ENCODE measurements at places on chromosomes 2 and 18.

GRCh38 chr2:128639693-128640092 is 321.0 kb upstream of the HS6ST1 start:
- DNase-seq = no peak

DNA sequence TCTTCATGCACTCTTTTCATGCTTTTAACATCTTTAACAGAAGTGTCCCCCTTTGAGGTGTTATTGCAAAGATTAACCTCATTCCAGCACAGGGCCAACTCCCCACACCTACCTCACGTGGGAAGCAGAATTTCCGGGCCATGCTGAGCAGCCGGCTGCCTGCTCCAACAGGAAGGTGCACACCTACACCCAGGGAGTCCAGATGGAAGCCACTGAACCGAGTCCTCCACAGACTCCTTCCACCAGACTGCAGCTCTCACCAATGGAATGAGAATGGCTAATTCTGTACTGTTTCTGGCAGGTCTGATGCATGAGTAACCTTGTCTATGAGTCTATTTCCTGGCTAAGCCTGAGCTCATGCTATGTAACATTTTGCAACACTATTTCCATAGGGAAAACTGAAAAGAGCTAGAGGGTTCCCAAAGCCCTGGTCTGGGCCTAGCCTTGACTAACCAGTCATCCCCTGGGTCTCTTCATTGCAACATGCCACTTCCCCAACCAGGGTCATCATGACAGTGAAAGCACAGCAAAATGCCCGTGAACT is 11.0 kb downstream of the ERFE start:
- no peak for DNase-seq

GRCh38 chr2:184004948-184005672 is 593.2 kb upstream of the ZNF804A start:
- DNase-seq = no peak

DNA sequence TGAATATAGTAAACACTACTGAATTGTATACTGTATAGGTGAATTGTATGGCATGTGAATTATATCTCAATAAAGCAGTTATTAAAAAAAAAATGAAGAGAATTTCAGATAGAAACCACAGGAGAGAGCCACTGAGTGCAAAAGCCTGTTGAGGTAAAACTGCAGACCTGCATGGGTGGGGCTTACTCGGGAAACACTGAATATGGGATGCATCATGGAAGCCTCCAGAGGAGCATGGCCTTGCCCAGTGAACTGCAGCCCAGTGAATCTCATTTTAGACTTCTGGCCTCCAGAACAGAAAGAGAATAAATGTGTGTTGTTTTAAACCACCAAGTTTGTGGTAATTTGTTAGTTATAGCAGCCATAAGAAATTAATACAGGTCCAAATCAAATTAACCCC is 15.7 kb downstream of the GPATCH11 start:
- no peak for DNase-seq

DNA sequence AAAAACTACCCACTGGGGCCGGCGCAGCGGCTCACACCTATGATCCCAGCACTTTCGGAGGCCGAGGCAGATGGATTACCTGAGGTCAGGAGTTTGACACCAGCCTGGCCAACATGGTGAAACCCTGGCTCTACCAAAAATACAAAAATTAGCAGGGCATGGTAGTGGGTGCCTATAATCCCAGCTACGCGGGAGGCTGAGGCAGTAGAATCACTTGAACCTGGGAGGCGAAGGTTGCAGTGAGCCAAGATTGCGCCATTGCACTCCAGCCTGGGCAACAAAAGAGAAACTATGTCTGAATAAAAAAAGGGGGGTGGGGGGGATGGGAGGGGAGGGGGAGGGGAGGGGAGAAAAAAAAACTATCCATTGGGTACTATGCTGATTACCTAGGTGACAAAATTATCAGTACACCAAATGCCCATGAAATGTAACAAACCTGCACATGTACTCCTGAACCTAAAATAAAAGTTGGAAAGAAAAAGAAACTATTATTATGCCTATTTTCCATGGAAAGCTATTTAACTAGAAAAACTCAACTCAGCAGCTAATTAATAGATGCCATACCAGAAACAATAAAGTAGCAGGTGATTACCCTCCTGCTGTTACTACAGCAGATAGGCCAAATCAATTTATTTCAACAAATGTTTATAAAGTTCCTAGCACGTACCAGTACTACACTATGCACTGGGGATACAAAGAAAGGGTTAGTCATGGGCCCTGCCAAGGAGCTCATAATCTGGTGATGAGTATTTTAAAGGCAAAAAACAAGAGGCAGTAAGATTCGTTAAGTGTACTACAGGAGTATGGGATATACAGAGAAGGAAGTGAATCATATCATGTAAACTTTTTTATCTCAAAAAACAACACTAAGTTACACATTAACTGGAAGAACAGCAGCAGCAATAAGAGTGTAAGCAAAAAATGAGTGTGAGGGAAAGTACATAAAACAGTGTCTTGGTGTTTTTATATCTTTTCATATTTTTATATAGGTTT is 112.8 kb upstream of the SLC39A10 start:
- DNase-seq = no peak

DNA sequence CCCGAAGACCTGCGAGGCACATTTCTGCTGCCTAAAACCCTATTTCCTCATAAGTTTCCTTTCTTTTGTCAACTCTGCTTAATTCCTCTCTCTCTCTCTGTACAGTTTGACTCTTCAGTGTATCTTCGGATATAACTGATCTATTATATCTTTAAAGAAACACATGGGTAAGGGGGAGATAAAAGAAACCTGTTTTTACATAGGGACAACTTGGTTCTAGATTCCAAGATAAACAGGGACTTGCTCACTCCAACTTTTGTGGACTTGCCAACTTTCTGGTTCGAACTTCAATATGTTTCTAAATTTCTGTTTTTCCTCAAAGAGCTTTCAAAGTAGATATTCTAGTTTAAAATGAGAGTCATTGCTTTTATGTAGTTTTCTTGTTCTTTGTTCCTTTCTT is 182.7 kb upstream of the EPC2 start:
- DNase-seq = no peak

- DNase-seq = no peak
Measured at GRCh38 chr18:11944252-11944651, 36.1 kb upstream of the MPPE1 start.

DNA sequence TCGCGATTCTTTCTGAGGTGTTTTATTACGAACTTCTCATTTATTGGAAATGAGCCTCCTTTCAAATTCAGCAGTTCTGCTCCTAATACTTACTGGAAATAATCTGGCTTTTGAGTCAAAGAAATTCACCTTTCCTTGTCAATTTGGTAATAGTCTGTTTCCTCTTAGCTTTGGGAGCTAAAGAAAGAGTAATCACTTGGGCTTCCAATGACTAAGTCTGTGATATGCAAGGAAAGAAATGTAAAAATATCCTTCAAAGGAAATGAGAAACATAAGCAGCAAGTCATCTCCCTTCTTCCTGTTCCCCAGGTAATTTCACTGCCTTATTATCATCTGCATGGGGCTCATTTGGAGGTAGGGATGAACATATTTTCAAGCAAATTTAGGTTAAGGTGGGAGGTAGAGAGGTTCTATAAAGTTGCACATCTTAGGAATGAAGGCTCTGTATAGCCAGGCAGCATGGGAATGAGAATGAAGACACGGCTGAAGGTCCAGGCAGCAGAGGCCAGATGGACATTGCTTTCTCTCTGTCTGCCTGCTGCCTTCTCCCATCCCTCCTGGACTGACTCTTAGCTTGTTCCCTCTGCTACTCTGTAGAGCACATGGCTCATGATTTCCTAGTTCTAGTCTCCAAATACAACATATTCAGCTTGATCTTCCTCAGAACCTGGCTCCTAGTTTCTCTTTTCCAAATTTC is 1.0 kb downstream of the SPP2 start:
- no peak for DNase-seq

DNA sequence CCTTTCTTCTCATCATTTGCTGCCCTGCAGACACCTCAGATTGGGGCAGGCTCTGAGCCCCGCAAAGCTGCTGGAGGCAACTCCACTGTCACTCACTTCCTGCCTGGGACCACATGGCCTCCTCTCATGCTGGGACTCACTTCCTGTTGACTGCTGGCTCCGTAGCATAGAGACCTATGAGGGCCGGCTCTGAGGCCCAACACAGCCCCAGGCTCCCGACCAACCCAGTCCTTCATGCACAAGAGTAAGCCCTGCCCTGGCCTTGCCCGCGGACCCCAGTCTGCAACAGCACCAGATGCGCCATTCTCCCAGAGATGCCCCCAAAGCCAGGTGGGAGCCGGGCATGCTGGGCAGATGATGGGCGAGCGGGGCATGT is 55.7 kb downstream of the DNMT3A start:
- no peak for DNase-seq

GRCh38 chr2:37610638-37611289 is 60.7 kb downstream of the CDC42EP3 start:
- no peak for DNase-seq

DNA sequence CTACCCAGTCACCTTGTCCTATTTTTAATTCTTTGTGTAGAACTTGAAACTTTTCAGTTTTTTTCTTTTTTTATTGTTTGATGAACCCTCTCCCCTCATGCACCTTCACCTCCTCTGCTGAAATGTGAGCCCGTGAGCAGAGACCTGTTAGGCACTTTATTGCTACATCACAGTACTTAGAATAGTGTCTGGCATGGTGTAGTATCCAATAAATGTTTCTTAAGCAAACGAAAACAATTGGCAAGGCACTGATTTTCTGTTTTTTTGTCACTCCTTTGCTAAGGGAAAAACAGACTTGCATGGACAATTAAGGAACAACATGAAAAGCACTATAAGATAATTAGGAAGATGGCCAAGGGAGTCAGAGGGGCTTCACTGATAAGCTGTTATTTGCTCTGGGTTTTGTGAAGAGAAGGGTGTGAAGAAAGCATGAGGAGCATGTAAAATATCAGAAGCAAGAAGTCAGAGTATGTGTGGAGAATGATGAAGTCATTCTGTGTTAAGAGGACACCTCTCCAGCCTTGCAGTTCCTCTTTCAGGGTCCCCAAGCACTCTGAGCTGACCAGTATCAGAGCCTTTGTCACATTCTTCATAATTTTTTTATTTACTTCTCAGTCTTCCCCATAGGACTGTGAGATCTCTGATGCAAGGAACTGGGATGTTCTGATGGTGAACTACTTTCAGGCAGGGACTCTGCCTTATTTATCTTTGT is 99.7 kb upstream of the CAVIN2 start:
- DNase-seq = no peak

GRCh38 chr18:12310762-12311161 is 2.7 kb downstream of the TUBB6 start:
- DNase-seq = no peak

DNA sequence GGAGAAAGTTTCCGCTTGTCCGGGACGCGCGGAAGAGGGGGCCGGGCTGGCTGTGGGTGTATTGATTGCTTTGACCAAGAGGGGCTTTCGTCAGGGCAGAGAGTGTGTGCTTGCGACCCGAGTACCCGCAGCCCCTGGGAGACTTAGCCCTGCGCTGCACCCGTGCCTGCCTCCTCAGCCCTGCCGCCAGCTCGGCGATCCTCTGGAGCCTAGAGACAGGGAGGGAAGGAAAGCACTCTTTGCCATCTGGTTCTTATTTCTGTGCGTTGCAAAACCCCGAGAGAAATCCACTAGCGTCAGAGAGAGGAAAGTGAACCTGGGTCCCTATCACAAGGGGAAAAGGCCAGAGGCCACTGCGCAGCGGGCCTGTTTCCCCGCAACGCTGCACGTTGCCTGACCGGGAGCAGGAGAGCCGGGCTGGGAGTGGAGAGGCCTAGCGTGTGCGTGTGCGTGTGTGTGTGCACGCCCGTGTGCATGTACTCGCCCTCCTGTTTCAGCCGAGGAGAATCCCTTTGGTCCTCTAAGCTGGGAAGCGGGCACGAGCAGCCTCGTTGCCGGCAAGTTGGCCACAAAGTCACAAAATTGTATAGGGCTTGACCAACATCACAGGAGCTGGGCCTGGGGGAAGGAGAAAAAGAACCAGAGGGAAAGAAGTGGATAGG is 1.7 kb downstream of the SIX3 start:
- no peak for DNase-seq

- DNase-seq = no peak
Measured at GRCh38 chr2:160680294-160680693, 186.7 kb upstream of the RBMS1 start.

DNA sequence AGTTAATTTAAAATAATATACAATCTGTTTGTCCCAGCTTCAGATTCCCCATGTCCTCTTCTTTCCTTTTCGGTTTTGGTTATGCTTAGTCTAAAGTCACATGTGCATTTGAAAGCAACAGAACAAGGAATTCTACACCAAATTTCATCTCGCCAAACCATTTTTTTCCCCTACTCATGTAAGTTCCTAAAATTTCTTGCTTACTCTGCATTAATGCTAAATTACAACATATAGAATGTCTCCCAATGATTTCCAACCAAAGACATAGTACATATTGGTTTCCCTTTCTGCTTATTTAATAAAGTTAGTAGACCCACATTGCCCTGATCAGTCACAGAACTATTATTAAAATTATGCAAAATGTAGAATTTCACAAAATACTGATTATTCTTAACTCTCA is 212.3 kb downstream of the ARHGAP15 start:
- no peak for DNase-seq

DNA sequence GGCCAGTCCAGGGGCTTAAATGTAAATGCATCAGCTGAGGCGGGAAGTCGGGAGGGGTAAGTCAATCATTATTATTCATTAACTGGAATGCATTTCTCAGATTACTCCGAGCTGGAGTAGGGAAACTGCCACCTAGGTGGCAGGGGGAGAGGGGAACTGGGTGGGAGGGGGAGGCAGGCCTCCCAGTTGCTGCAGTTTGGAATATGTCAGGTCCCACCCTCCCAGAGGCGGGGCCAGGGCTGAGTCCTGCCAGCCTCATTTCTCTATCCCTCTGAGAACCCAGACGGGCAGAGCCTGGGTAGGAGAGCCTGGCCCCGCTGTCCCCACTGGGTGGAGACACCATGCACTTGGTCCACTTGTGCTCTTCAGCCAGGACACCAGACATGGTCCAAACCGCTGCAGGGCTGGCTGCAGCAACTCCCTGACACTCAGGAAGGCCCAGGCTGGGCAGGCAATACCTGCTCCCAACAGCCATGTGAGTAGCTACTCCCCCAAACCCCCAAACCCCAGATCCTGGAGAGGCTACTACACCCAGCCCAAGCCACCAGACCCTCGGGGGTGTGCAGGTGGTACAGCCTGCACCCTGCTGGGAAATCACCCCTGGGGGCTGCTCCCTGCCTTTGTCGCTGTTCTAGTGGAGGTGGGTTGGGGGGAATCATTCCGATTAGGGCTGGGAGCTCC is at the start of gene GPBAR1:
TSS of gene GPBAR1 (plus strand) at position 274 of the 681 bp plus-strand sequence. CDS start 1,710 bp downstream, outside the sequence.
- DNase-seq = no peak

GRCh38 chr2:207341112-207341750 is 175.5 kb upstream of the KLF7 start:
- no peak for DNase-seq

GRCh38 chr2:80482276-80482675 is 177.7 kb upstream of the LRRTM1 start:
- DNase-seq = no peak

Data from NCI-H1105 (cell line).